ENCODE measurements at places on chromosomes 11 and 22. TPM values are rescaled to one million over a fixed set of nuclear protein-coding genes. Genes with fewer than 3 reads are reported as not detected.

The OR2AT4 gene
- polyA plus RNA-seq: not detected

The UBXN1 gene
- 226 TPM for polyA plus RNA-seq

The HBB gene
- polyA plus RNA-seq: 1,164 TPM

The RGL4 gene
- polyA plus RNA-seq: 0.78 TPM

The SLC22A9 gene
- polyA plus RNA-seq: not detected

The LRRC56 gene
- not detected for polyA plus RNA-seq
